ENCODE measurements at places on chromosomes 1 and 21.

- DNase-seq, result peak; percentile 68
Observed at GRCh38 chr21:32412162-32413014, at the start of gene EVA1C. Gene EVA1C (plus strand): TSS chr21:32412706. CDS start chr21:32412854, 148 bp downstream.

GRCh38 chr1:59775480-59775879 is 39.3 kb upstream of the HOOK1 start:
- DNase-seq, result no peak

GRCh38 chr1:183696981-183697380 is 43.9 kb upstream of the APOBEC4 start:
- DNase-seq, result no peak

DNA sequence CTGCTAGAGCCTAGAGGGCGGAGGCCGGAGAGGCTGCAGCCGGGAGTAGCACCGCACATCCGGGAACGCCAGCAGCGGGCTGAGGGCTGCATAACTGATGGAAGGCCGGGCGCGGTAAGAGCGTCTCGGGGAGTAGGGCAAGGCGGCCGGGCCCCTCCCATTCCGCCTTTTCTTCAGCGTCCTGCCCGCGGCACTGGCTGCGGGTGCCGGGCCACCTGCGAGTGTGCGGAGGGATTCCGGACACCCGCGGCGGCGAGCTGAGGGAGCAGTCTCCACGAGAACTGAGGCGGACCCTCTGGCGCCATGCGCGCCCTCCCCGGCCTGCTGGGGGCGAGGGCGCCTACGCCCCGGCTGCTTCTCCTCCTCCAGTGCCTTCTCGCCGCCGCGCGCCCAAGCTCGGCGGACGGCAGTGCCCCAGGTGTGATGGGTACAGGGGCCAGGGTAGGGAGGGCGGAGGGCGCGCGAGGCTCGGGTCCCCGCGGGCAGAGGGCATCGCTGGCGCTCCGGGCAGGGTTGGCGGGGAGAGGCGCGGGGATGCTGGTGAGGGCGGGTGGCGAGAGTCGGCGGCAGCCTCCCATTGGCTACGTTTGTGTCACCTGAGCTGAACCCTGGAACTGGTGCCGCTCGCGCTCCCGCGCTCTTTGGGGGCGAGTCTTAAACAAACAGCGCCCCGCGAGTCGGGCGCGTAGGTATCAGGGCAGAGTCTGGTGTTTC is 334.4 kb downstream of the SRGAP2C start:
- DNase-seq, result peak; percentile 69

DNA sequence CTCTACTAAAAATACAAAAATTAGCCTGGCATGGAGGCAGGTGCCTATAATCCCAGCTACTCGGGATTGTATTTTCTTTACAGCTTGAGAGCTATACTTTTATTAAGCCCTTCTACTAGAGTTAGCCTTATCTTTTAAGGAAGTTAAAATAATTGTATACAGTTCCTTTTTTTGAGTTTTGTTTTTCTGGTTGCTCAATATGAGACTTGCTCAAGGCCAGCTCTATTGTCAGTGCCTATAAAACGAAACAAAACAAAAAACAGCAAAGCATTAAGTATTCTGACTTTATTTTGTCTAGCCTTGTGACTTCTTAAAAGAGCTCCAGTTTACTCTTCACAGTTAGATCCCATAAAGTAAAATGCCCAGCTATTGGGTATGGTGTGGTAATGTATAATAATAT is 17.2 kb downstream of the PKN2 start:
- DNase-seq, result no peak

DNA sequence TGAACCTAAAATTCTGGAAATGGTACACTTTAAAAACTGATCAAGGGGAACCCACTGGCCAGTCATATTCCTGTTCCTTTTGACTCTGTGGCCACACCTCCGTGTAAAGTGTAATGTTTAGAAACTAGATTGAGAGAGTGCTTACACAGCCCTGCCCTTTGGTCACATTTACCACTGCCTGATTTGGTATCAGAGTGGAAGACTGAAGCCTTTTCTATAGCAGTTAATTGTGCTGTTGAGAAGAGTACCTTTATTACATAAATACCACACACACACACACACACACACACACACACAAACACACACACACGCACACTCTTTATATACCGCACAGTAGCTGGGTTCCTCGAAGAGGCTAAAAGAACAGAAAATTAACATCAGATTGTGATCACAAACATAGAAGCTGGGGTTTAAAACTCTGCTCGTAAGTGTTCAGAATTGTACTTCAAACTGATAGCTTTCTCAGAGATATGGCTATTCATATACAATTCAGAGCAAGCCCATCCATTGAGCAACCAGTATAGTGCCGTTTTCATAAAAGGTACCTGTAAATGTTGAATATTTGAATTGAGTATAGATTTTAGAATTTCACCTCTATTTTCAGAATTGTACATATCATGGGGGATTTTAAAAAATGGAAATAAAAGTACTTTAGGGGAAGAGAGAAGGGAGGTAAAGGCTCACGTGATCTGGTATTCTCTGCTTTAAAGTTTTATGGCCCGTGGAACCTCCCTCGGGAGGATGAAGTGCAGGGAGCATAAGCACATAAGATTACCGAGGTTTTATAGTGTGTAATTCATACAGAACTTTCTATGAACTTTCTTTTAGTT is 37.5 kb downstream of the CAMTA1 start:
- no peak for DNase-seq

- DNase-seq, result no peak
Observed at GRCh38 chr1:53560581-53561502, 101.6 kb downstream of the DMRTB1 start.

- DNase-seq, result no peak
Observed at GRCh38 chr1:205827623-205828022, 14.6 kb upstream of the SLC41A1 start.

DNA sequence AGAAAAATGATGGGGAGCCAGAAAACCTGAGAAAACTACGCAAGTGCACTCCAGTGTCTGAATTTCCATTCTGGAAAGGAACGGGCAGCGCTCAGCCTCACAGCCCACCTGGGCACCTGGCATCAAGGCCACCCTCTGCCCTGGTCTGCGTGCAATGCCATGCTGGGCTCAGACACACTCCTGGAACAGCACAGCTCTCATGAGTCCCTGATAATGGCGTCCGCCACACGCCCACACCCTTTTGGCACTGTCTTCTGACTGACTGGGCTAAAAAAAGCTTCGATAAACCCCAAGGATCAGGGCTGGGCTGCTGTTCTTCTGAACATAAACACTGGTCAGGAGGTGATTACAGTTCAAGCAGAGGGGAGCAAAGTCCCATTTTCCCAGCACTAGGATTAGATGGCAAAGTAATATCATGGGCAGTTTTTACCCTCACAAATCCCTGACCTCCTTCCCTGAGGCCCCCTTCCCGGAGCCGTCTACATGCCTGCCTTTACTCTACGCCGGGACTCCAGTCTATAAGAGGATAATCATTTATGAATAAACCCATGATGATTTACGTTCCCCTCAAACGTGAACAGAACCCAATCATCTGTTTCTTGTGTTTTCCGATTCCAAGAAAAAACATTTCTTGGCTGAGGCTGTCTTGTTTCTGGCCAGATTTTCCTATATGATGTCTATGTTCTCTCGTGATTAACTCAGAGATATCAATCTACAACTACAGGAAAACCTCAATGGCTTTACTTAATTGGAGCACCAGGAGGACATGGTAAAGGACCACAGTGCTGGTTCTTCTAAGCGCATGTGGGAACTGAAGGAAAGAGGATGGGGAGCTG is 22.6 kb downstream of the RCAN1 start:
- no peak for DNase-seq

- no peak for DNase-seq
Observed at GRCh38 chr1:30327370-30328099, 395.9 kb downstream of the MATN1 start.

DNA sequence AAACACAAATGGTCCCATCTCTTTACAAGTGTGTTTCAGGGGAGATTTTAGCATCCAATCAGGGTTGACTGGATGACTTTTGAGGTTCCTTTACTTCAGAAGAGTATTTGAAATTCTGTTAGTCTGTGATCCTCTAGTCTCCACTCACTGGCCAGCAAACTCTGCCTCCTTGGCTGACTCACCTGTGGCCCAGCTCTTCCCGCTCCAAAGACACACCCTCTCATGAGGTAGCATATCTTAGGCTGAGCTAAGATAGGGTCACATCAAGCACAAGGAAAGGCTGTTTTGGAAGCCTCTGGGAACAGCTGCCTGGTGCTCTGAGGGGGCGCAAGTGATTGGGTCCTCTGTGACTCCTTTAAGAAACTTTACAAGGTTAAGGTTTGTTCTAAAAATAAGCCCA is 102.3 kb upstream of the FGGY start:
- DNase-seq, result peak; percentile 65
